ENCODE measurements at places on chromosomes 4 and X. TPM values are rescaled to one million over a fixed set of nuclear protein-coding genes. Genes with fewer than 3 reads are reported as not detected.

Gene GPR82
- 0.76 TPM for total RNA-seq

Gene GC
- not detected for total RNA-seq

Gene TCP11X1
- total RNA-seq: not detected

Gene TLR10
- 0.09 TPM for total RNA-seq

DNA sequence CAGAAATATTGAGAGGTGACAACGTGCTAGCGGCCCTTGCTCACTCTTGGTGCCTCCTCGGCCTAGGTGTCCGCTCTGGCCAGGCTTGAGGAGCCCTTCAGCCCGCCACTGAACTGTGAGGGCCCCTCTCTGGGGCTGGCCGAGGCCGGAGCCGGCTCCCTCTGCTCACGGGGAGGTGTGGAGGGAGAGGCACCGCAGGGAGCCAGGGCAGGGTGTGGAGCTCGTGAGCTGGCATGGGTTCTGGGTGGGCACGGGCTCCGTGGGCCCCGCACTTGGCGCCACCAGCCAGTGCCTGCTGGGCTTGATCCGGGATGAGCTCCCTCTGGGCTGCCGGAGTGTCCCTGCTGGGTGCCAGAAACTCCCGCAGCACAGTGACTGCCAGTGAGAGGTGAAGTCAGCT lies 16.0 kb upstream of the VAMP7 start:
- no peak for DNase-seq
- no peaks in the 10 kb centered on the region for H3K36me3 ChIP-seq
- H3K27me3 ChIP-seq: no peaks in the 10 kb centered on the region
- no peak overlapping the region for H3K27ac ChIP-seq
- H3K4me3 ChIP-seq: no peak overlapping the region

- peak overlapping the region; percentile 69 for H3K27ac ChIP-seq
- no peaks in the 10 kb centered on the region for H3K27me3 ChIP-seq
- no peaks in the 10 kb centered on the region for H3K36me3 ChIP-seq
- no peaks in the 10 kb centered on the region for H3K4me1 ChIP-seq
- no peak for DNase-seq
Measured at GRCh38 chr4:152590179-152591031, 54.5 kb upstream of the FBXW7 start.

GRCh38 chr4:89897867-89898266 lies 3.2 kb downstream of the MMRN1 start:
- H3K4me1 ChIP-seq: no peaks in the 10 kb centered on the region
- H3K27ac ChIP-seq: no peak overlapping the region
- DNase-seq: no peak

DNA sequence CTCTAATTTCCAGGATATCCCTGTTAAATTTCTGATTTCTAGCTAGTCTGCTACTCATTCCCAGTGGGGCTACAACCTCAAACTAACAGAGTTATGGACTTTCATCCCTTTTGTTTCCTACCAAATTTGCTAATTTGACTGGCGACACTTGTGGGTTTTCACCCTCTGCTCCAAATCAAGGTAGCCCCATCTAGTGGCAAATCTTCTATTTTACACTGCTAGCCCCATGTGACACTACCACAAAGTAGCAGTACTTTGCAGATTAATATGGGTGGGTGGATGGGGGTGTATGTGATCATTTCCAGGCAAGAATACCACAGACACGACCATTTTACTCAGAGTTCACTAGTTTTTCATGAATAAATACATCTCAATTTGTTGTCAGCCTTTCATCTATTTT lies 150.3 kb downstream of the MSL3 start:
- no peak overlapping the region for H3K27ac ChIP-seq
- H3K36me3 ChIP-seq: no peaks in the 10 kb centered on the region
- no peaks in the 10 kb centered on the region for H3K4me1 ChIP-seq

All from esophagus squamous epithelium (tissue), 5 donors.